ENCODE measurements at places on chromosomes 12 and 14.

- DNase-seq, result no peak
Measured at GRCh38 chr12:15265875-15266274, 44.7 kb upstream of the RERG start.

GRCh38 chr12:61808856-61809255 is 451.3 kb upstream of the USP15 start:
- DNase-seq, result no peak

DNA sequence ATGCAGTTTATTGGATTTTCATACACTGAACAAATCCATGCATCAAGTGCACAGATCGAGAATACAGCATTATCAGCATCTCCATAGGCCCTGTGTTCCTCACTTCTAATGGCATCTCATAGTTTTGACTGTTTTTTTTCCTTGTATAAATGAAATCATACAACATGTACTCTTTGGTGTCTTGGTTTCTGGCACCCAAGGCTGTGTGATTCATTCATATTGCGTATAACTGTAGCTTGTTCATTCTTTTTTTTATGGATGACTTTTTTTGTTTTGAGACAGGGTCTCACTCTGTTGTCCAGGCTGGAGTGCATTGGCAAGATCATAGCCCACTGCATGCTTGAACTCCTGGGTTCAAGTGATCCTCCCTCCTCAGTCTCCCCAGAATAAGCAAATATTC is 14.3 kb downstream of the RASSF8 start:
- no peak for DNase-seq

DNA sequence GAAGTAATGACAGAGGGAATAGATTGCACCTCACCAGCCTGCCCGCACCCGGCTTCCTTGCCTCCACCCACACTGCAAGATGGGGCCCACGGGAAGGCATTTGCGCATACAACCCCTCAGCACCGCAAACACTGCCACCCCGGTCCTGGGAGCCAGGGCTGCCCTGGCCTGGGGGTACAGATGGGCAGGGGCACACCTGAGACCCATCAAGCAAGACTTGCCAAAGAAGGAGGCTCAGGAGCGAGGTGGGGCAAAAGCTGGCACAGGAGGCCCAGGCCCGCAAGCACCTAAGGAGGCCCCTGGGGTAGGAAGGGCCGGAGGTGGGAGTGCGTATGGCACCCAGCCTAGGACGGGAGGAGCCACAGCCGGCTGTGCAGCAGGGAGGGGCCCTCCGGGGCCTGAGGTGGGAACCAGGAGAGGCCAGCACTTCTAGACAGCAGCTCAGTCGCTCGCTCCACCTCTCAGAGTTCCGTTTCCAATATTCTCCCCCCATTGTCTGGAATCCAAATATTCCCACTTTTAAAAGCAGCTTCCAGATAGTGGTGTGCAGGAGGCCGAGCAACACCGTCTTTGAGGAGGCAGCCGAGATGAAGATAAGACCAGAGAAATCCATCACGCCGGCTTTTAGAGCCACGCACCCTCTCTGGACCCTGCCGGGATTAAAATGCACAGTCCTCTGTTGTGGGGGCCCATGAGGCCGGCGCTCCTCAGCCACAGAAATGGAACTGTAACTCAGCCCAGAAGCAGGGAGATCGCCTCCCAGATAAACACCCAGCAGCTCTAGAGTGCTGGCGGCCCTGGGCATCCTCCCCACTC is 12.2 kb upstream of the C14orf180 start:
- no peak for DNase-seq

GRCh38 chr12:57592551-57593165 is 1.7 kb downstream of the PIP4K2C start:
- no peak for DNase-seq

- no peak for DNase-seq
Measured at GRCh38 chr14:99440278-99440677, 40.4 kb downstream of the SETD3 start.

DNA sequence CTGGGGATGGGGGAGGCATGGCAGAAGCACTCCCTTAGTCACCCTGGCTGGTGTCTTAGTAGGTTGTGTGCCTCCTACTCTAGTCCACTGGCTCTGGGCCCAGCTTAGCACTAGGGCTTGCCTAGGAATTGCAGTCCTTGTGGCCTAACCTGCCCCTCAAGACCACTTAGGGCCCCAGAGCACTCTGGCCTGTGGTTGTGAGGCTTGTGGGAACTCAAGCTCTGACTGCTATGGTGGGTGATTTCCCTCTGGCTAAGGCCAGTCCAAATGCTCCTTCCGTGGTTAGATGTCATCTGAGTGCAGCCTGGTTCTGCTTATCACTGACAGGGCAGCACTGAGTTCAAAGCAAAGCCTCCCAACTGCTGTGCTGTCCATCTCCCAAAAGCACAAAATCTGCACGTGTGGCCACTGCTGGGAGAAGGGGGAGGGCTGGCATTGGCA is 20.2 kb downstream of the FGD4 start:
- no peak for DNase-seq

GRCh38 chr14:59727073-59727661 is 143.4 kb downstream of the RTN1 start:
- no peak for DNase-seq

DNA sequence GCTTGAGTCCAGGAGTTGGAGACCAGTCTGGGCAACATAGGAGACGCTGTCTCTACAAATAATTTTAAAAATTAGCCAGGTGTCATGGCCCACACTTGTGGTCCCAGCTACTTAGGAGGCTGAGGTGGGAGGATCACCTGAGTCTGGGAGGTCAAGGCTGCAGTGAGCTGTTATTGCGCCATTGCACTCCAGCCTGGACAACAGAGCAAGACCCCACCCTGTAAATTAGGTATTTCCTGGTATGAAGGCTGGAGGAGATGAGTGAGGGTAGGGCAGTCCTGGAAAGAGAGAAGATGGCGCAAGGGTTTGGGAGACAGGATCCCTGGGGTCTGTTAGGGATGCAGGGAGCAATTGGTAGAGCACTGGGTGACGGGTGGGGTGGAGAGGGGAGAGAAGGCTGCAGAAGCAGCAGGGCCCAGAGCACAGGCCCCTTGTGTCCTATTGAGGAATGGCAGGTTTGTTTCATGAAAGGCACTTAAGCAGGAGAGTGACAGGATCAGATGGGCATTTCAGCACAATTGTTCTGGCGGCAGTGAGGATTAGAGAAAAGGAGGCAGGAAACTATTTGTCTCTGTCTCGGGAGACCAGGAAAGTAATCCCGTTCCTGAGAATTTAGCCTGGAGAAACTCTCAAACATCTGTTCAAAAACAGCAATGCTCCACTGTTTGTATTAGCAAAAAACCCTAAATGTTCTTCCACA is 47.2 kb upstream of the KTN1 start:
- DNase-seq, result no peak

DNA sequence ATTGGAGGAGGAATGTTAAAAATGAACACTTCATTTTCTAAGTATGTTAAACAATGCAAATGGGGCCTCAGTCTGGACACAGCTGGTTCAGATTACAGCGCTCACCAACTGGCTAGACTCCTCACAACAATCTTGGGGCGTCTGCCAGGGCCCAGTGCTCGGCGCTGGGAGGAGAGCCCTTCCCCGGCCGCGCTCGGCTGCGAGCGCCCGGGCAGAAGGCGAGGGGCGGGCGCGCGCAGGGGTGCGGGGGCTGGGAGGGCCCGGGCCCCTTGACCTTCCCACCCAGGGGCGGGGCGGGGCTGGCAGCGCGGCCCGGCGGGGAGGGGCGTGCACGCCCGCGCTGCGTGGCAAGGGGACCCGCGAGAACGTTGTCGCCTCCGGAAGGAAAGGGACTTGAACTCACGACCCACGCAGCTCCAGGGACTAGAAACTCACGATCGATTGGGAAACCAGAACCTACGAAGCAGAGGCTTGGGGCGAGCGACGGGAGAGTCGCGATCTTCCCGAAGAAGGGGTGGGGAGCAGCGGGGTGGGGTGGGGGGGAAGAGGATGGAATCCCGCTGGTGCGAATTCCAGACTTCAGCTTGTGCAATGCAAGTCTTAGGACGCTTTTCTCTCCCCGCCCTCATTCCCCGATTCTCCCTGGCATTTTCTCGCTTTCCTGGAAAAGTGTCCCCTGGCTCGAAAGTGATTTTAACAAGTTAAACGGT is at the start of gene FBLN5:
Gene FBLN5 (minus strand): TSS at position 220 of the 710 bp plus-strand sequence. CDS start 465 bp downstream, outside the sequence.
- DNase-seq, result peak; percentile 10

GRCh38 chr12:88409257-88409656 is 171.0 kb downstream of the KITLG start:
- no peak for DNase-seq

Data from activated naive CD4-positive, alpha-beta T cell (primary cell).